IMR-90 (cell line): ENCODE measurements at places on chromosomes 4 and X. TPM values are rescaled to one million over a fixed set of nuclear protein-coding genes. Genes with fewer than 3 reads are reported as not detected.
A peak's percentile ranks its signal among the peaks of the same experiment; 100 is the strongest.

GRCh38 chr4:142418697-142419096, 427.4 kb downstream of the INPP4B start:
- H3K4me1 ChIP-seq, result peaks cover 4% of the 10 kb centered on the region; the same call in 1 of the 2 replicates
- H3K4me3 ChIP-seq, result no peak overlapping the region
- H3K36me3 ChIP-seq, result no peaks in the 10 kb centered on the region
- no peak overlapping the region for H3K27ac ChIP-seq
- H3K27me3 ChIP-seq, result no peaks in the 10 kb centered on the region

DNA sequence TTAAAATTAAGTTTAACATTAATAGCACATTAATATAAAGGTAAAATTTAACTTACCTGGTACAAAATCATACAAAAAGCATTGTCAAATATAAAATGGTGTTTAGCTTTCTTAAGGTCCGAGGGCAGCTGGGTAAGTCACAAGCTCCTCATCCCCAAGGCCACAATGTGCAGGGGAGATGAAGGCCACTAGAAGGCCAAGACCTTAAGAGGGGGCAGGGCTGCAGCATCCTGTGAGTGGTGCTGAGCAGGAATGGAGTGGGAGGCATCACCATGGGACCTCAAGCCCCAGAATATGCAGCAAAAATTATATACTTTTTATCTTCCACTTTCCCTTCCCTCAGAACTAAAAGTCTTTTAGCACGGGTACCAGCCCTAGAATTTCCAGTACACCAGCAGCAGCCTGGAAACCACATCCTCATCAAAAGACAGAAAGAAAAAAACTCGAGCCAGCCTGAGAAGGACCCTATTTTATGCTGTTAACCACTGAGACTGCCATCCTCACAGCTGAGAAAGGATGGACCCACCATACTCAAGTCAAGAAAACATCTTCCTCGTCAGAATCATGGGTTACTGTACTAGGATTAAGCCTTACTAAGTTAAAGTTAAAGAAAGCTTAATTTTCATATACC, 13.0 kb upstream of the RHOXF2 start:
- H3K4me1 ChIP-seq, result no peaks in the 10 kb centered on the region
- DNase-seq, result no peak
- no peak overlapping the region for H3K27ac ChIP-seq
- peaks cover 2% of the 10 kb centered on the region for H3K27me3 ChIP-seq
- H3K36me3 ChIP-seq, result no peaks in the 10 kb centered on the region

DNA sequence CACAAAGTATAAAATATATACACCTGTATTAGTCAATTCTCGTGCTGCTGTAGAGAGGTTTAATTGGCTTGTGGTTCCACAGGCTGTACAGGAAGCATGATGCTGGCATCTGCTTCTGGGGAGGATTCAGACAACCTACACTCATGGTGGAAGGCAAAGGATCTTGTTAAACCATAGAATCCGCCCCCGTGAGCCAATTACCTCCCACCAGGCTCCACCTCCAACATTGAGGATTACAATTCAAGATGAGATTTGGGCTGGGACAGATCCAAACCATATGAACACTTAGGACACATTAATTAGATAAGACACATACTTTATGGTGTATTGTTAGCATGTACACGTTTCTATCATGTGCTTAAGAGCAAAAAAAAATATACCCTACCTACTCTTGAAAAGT, 22.1 kb upstream of the SORBS2 start:
- H3K27ac ChIP-seq, result no peak overlapping the region
- peaks cover 11% of the 10 kb centered on the region for H3K4me1 ChIP-seq
- DNase-seq, result no peak
- H3K36me3 ChIP-seq, result no peaks in the 10 kb centered on the region
- no peak overlapping the region for H3K4me3 ChIP-seq

Gene MGARP
- total RNA-seq, result 35.0 and 44.4 TPM in 2 replicates

GRCh38 chr4:147693218-147693617, 9.3 kb upstream of the PRMT9 start:
- no peak for DNase-seq
- H3K4me3 ChIP-seq, result no peak overlapping the region
- H3K4me1 ChIP-seq, result no peaks in the 10 kb centered on the region
- no peak overlapping the region for H3K27ac ChIP-seq

Gene KLKB1
- total RNA-seq, result under 0.01 TPM in 1 of 2 replicates, not detected in the other

DNA sequence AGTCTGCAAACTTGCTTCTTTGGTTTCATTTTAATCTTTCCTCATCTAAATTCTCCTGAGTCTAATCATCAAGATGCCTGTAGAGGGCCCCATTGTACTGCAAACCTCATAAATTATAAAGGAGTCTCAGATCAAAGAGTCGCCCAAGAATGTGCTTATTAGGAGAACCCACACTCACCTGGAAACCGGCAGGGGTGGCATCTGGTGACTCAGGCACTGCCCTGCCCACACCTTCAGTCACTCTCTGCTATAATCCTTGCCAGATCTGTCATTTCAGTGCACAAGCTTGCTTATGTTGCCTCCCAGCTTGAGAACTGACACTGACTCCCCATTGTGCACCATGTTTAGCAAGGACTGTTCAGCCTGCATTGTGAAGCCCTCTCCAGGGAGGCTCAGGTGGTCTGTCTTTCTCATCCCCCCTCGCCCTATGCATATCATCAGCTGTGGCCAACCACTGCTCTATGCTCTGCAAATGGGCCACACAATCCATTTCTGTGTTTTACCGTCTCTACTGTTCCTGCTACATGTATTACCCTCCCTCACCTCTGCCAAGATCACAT, 12.4 kb downstream of the EPGN start:
- no peak overlapping the region for H3K4me3 ChIP-seq
- peaks cover 4% of the 10 kb centered on the region for H3K27me3 ChIP-seq
- H3K27ac ChIP-seq, result no peak overlapping the region

Gene TMPRSS11F
- total RNA-seq, result not detected in 2 replicates

- DNase-seq, result no peak
- H3K4me3 ChIP-seq, result no peak overlapping the region
- no peaks in the 10 kb centered on the region for H3K4me1 ChIP-seq
- H3K27ac ChIP-seq, result no peak overlapping the region
- H3K27me3 ChIP-seq, result no peaks in the 10 kb centered on the region
Measured at GRCh38 chr4:75137302-75137701, 204.4 kb downstream of the PARM1 start.

DNA sequence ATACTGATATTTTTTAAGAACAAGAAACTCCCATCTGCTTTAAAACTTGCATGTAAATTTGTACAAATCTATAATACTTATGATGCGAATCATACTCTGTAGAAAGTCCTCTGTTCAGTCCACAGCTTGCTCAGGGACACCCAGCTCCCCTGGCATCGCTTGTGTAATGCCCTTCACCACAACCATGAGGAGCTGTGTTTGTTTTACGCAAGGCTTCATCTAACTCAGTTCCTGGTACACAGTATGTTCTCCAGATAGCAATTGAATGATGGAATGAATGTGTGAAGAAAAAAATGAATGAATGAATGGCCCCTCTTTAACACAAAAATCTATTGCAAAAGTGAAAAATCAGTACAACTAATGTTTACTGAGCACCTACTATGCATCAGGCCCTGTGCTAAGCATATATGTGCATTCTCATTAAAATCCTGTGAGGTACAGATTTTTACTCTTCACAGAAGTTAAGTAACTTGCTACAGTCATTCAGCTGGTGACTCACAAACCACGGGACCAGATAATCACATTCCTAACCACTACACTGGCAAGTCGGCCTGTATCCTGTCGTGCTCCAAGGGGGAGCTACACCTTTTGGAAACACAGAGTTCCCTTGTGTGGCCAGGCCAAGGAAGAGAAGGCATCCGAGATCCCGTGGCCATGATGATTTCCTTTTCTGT, 58.7 kb upstream of the KDR start:
- H3K36me3 ChIP-seq, result no peaks in the 10 kb centered on the region
- peak overlapping the region; percentile 72 for H3K27ac ChIP-seq
- peaks cover 6% of the 10 kb centered on the region for H3K4me1 ChIP-seq

DNA sequence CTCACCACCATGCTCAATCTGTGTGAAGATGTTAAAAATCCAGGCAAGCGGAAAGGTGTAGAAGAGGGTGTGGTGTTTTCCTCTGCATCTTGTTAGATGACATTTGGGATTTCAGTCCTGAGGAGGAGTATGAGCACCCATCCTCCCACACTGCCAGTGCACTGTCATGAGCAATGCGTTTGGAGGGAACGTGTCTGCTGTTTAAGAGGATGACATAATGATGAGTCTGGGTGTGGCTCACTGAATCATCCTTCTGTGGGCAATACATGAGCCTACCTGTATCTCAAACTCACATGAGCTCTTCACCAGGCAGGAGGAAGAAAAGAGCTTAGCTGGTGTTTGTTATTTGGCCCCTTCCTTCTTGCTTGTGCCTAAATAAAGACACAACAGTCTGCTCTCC, 67.9 kb upstream of the ARX start:
- H3K27me3 ChIP-seq, result no peaks in the 10 kb centered on the region
- DNase-seq, result no peak
- no peaks in the 10 kb centered on the region for H3K36me3 ChIP-seq
- H3K27ac ChIP-seq, result no peak overlapping the region
- H3K4me1 ChIP-seq, result no peaks in the 10 kb centered on the region
- H3K4me3 ChIP-seq, result no peak overlapping the region

Gene KLB
- not detected in 2 replicates for total RNA-seq

DNA sequence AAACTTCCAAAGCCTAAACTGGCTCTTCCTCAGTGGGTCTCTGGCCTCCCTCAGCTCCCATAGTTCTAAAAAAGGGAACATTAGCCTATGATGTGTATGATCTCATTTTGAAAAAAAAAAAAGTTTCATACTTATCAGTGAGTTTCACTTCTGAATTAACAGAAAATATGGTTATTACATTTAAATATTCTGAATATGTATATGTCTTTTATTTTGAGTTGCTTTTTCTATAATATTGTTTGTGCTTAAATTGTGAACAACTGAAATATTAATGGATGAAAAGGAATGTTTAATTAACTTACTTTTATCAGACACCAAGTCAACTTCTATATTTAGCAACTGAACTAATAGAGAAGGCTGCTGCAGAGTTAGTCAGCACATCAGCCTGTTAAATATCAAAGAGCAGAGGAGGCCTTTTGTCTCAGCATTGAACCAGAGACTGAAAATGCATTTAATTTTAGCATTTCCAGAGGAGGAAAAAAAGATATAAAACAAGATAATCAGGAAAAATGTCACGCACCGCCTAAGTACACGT, 20.4 kb upstream of the FHL1 start:
- peaks cover 4% of the 10 kb centered on the region; the same call in 1 of the 2 replicates for H3K4me1 ChIP-seq
- peak; percentile 27 for DNase-seq
- peaks cover 3% of the 10 kb centered on the region; the same call in 1 of the 2 replicates for H3K27me3 ChIP-seq
- no peak overlapping the region for H3K27ac ChIP-seq
- no peaks in the 10 kb centered on the region for H3K36me3 ChIP-seq
- no peak overlapping the region for H3K4me3 ChIP-seq

DNA sequence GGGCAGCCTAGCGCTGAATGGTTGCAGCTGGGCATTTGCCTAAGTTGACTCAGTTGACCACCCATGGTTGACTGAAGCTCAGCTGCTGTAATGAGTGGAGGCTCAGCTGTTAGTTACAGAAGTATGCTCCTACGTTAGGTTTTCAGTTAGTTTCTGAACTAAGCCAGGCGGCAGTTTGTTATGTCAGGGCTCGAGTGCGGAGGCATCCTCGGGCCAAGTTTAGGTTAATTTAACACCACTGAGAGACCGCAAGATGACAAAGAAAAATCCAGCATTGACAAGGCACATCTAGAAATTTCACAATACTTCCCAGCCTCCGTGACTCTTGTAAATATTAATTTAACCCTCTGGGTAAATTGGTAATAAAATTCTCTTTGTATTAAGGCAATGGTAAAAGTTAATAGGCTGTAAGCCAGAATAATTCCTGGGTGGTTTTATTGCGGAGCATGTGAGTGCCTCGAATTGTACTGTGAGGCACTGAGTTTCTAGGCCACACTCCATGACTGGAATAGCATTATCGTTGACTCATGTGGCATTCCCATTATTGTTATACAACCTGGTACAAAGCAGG, 33.1 kb upstream of the CDKN2AIP start:
- H3K27ac ChIP-seq, result no peak overlapping the region
- H3K36me3 ChIP-seq, result no peaks in the 10 kb centered on the region
- peaks cover 25% of the 10 kb centered on the region; the same call in 1 of the 2 replicates for H3K27me3 ChIP-seq

- H3K4me1 ChIP-seq, result peaks cover 23% of the 10 kb centered on the region
- DNase-seq, result peak; percentile 76
Measured at GRCh38 chr4:186700746-186701145, 22.9 kb downstream of the FAT1 start.

DNA sequence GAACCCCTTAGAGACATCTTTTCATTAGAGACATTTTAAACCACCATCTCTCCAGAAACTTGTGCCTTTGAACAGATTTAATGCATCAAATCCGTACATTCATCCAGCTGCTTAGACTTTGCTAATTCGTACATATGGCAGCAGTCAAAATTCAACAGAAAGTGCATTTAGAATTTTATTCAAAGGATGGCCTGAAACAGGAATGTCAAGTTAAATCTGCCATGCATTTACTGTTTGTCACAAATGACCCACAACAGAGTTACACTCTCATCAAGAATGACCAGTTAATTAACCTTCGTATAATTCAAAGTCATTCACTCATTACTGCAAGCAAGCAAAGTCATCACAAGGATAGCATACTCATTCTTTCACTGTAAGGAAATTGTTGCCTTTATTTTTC, 284.3 kb downstream of the SLC7A11 start:
- no peaks in the 10 kb centered on the region for H3K36me3 ChIP-seq
- DNase-seq, result no peak
- H3K27me3 ChIP-seq, result no peaks in the 10 kb centered on the region
- no peak overlapping the region for H3K27ac ChIP-seq

- DNase-seq, result no peak
- no peaks in the 10 kb centered on the region for H3K4me1 ChIP-seq
- no peak overlapping the region for H3K27ac ChIP-seq
- no peaks in the 10 kb centered on the region for H3K36me3 ChIP-seq
- no peaks in the 10 kb centered on the region for H3K27me3 ChIP-seq
Measured at GRCh38 chrX:93585661-93586060, 87.7 kb downstream of the NAP1L3 start.

GRCh38 chrX:26138274-26138673, at the start of gene MAGEB18:
MAGEB18 (plus strand) TSS chrX:26138343; CDS start chrX:26138986, 643 bp downstream.
- no peak within 1 kb of the TSS for H3K4me3 ChIP-seq
- no peaks in the 10 kb centered on the region for H3K4me1 ChIP-seq
- no peaks in the 10 kb centered on the region for H3K27me3 ChIP-seq
- no peak for DNase-seq
- no peaks in the 10 kb centered on the region for H3K36me3 ChIP-seq

DNA sequence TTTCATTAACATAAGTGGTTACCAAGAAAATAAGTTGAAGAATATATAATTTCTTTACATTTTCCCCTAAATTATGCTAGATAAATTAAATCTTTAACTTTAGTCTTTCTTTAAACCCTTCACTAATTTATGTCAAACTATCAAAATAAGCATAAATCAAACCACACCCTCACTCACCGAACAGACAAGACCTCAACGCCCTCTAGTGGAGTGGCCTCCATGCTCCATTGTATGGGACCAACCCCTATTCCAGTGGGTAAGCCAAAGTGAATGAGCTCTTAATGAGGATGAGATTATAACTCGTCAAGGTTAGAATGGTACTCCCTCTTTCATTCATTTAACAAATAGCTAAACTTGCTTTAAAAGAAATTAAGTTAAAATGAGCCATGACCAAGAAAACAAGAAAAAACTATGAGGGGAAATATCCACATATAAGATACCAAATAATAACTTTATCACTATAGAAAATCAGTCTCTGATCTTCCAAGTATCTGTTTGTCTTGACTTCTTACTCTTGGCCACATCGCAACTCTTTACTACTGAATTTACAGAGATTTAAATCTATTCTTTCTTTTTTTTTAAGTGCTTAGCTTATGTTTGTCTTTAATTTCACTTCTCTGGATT, 15.6 kb upstream of the BBS12 start:
- peak; percentile 63 for DNase-seq
- H3K4me1 ChIP-seq, result no peaks in the 10 kb centered on the region
- H3K27ac ChIP-seq, result no peak overlapping the region
- H3K36me3 ChIP-seq, result no peaks in the 10 kb centered on the region
- H3K27me3 ChIP-seq, result no peaks in the 10 kb centered on the region

Gene GK
- 9.3 and 12.2 TPM in 2 replicates for total RNA-seq

Gene CLDN22
- total RNA-seq, result not detected in 2 replicates
